Stimulated activated CD8-positive, alpha-beta memory T cell treated with anti-CD3 and anti-CD28 coated beads, Interleukin-4, amount 100 ng/mL, for 1 hour (primary cell): ENCODE measurements at places on chromosomes 7 and 10.

- no peak for DNase-seq
Measured at GRCh38 chr10:22501413-22501812, 156.1 kb downstream of the SPAG6 start.

GRCh38 chr10:112260831-112261230, 22.4 kb upstream of the TECTB start:
- DNase-seq, result no peak

GRCh38 chr10:71512761-71513539, 116.2 kb downstream of the CDH23 start:
- DNase-seq, result no peak

DNA sequence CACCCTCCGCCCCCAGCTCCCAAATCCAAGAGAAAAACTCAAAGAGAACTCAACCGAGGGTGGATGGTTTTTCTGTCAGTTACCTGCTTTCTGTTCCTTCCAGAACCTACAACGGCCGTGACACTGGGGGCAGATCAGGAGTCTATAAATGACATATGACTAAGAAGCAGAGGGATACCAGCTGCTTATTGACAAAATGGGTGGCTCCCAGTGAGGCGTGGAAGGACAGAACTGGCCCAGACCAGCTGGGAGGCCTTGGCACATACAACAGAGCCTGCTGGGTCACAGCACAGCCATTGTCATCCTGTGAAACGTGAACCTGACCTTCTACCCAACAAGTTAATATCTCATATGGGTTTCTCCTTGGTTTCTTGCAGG, 84.3 kb upstream of the ADRB1 start:
- no peak for DNase-seq

- DNase-seq, result peak; percentile 49
Measured at GRCh38 chr10:110556969-110557601, 10.4 kb upstream of the SMC3 start.
